ENCODE measurements at places on chromosomes 6 and 20.

DNA sequence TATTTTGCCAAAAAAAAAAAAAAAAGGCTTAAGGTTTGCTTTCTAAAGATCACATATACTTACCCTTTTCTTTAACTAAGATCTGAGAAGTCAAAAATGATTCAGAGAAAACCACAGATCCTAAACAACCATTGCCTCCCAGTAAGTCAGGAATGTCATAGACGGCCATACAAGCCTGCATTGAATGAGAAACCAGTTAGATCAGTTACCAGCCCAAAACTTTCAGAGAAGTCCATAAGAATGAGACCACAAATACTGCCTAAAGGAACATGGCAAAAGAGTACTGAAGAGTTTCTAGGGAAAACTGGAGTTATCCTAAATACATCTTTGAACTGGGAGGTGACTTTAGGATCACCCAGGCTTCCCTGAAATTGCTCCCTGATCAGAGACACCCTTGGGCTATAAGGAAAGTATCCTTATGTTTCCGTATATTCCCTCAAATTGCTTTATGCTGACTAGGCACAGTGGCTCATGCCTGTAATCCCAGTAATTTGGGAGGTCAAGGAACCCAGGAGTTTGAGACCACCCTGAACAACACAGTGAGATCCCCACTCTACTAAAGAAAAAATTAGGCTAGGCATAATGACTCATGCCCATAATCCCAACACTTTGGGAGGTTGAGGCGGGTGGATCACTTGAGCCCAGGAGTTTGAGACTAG, 79.4 kb upstream of the SLC4A11 start:
- DNase-seq, result no peak

- no peak for DNase-seq
Measured at GRCh38 chr20:48691523-48691922, 136.3 kb downstream of the PREX1 start.

DNA sequence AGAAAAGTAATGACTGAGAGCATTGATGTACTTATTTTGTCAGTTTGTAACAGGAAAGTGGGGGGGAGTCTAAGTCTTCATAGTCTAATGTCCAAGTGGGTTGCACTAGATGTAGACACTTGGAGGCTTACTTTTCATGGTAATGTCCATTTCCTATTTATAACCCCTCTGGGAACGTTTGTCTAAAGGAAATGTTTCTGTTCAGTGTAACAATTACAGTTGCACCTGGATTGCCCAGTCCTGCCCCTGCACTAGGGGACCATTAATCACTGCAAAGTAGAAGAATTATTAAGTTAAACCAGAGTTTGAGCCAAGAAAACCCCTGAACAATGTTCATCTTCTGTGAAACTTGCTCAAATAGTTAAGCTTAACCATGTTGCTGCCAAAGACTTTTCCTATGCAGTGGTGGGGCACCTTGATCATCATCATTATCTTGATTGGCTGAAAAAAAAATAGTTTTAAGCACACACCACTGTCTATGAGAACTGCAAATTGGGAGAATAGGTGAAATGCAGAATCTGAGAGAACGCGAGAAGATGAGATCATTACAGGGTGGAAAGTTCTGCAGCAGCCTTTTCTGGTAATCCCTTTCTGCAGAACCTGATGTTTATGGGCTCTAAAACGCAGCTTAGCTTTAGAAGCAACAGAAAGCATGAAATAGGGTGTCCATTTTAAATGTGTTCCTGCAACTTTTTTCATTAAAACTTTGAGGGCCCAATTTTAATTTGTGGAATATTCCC, 106.0 kb downstream of the ZNF217 start:
- DNase-seq, result no peak

DNA sequence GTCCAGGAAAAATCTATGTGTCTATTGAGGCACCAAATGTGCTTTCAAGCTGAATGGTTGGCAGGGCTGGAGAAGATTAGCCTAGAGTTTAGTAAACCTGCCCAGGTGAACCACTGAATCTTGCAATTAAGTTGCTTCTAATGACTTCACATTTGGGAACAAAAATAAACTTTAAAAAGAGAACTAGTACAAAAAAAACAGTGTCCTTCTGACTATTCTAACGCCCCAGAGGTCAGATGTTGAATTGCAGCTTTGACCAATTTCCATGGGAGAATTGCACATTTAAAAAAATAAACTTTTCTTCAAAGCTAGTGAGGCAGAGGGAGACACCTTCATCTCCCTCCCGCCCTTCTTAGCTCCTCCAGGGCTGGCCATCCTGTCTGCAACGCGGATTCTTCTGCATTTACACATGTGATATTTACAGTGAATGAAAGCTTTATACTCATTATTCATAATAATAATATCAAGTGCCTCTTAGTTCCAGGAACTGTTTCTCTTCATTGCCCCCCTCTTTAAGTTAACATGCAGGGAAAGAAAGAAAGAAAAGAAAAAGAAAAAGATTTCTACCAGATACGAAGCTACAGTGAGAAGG, 270.2 kb downstream of the SMOC2 start:
- no peak for DNase-seq

DNA sequence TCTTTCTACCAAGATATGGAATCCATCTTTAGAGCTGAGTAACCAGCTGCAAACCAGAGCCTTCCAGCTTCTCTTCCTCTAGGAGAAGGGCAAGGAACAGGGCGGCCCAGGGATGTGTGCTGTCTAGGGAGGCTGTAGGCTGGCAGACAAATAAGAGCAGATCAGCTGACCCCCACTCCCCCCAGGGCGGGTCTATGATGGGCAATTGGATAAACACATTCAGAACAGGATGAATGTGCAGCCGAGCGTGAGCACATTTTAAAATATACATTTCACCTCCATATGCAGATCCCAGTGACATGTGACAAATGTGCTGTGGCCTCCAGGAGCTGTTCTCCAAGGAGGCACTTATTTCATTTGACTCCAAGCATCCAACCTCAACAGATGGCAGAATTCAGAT, 580.1 kb downstream of the PTPRT start:
- no peak for DNase-seq

- no peak for DNase-seq
Measured at GRCh38 chr6:87645080-87645479, 55.1 kb downstream of the ORC3 start.
